ENCODE measurements at places on chromosomes 2 and 18.

GRCh38 chr2:17070711-17071110 lies 405.1 kb upstream of the CYRIA start:
- no peak for DNase-seq

GRCh38 chr2:127695491-127696472 lies 5.5 kb upstream of the SFT2D3 start:
- no peak for DNase-seq

DNA sequence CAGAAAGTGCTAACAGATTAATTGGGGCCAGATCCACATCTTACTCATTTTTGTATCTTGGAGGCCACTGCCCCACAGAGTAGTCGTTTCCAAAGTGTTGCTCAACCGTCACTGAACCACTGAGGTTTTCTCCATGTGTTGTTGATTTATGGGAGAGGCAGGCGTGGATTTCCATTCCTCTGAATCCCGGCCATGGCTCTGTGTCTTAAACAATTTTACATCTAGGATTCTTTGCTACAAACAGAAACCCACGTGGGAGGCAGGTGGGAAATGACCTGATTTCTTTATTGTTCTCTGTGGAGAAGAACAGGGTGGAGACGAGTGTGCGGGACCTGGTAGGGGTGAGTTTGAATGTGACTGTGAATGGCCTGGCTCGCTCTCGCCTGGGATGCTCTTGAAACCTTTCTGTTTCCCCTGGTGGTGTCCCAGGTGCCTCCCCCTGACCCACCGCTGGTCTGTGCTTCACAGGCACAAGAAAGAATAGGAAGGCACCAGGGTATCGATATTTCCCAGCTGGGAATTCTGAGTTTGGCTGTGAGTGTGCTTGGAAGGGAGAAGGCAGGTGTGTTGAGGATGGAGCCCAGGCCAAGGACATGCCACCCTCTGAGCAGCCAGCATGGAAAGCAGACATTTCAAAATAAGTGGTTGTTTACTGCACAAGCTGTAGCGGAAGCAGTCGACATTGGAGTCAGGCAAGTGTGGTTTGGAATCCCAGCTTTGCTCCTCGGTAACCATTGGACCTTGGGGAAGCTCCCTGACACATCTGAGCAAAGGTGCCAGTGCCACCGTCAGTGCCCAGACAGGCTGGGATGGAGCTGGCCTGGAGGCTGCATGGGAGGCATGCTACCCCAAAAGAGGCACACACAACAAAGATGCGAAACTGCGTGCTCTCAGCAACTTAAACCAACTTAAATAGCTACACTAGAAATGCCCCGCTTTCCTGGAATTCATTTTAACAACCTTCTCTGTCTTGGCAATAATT lies 50.0 kb downstream of the LPIN1 start:
- DNase-seq, result no peak

DNA sequence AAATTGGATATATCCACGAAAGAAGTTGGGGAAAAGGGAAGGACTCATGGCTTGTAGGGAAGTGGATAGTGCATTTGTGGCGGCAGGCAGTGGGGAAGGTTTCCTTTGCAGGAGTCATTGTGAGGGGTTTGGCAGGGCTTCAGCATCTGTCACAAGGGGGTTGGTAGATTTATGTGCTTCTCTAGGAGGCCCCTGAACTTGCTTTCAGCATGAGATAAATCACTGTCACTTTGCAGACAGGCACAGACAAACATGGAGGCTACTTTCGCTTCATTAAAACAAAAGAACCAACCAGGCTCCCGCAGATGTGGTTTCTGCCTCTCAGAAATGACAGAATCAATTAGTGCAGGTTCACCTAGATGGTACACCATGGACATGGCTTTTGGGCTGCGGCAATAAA lies 340.7 kb downstream of the TGIF1 start:
- DNase-seq, result no peak

Measured in stimulated activated CD8-positive, alpha-beta memory T cell treated with anti-CD3 and anti-CD28 coated beads, Interleukin-4, amount 100 ng/mL, for 4 hours (primary cell).